Liver (tissue), 10 donors: ENCODE measurements at places on chromosomes 12 and 14.

DNA sequence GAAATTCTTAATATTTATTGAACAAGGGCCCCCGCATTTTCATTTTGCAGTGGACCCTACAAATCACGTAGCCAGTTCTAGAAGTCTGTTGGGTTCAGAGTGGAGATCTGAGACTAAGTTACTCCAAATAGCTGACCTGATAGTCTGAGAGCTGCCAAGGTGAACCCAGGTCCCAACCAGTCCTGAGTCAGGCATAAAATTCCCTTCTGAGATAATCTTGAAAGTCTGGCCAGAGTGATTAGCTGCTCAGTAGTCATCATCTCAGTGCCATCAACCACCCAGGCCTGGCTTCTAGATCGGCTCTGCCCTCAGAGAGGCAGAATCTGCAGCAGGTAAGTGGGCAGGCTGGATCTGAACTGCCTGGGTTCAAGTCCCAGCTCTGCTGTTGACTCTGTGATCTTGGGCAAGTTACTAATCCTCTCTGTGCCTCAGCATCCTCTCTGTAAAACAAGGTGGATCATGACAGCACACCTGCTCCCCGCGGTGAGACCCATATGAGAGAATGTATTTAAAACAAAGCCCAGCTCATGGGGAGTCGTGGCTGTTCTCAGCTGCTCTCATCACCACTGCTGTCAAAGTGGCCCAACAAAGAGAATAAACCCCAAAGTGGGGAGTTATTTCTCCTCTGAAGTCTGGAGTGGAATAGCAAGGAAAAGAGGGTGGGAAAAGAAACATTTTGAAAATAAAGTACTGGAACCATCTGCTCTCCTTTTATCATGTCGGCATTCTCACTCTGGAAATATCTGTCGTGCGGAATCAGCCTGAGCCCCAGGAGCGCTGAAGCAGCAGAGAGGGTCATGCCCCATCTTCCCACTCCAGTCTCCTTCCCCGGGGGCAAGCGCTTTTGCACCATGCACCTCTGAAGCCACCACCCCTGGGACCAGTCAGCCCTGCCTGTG, 193.3 kb downstream of the DPF3 start:
- H3K27ac ChIP-seq: no peak overlapping the region
- no peak for DNase-seq
- H3K27me3 ChIP-seq: no peaks in the 10 kb centered on the region
- no peak overlapping the region for H3K4me3 ChIP-seq
- H3K36me3 ChIP-seq: peaks cover 2% of the 10 kb centered on the region

DNA sequence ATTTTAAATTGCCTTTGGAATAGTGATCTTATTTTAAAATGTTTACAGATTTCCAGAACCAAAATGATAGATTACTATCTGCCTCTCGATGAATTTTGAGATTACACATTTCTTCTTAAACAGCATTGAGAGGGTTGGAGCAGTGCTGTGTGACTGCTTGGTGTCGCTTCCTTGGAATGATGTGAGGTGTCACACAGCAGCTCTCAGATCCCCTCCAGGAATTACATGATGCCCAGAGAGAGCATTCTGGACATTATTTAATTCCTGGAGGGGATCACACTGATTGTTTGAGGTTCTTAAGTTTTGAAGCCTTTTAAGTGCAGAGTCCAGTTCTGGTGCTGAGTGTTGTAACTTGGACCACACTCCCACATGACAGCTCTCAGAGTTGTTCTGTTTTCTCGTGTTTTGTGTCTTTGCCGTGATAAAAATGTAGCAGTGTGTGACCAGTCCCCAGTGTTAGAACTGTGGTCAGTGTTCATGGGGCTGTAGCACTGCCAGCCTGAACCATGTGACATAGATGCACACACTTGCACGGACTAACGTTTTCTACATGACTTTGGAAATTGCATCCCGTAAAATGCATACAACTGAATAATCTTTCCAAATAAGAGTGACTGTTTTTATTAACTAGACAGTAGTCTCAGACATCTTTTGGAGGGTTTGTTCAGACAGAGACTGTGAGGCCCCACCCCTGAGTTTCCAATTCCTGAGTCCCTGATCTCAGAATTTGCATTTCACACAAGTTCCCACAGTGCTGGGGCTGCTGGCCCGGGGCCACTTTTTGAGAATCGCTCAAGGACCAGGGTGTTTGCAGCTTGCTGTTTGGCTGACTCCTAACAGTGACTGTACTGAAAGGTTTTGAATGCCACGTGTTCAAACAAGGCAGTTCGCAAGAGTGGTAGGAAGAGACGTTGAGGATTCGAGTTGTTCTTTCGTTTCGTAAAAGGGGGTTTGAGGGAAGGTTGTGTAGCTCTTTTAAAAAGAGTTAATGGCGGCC, 26.0 kb downstream of the XRCC3 start:
- no peak overlapping the region for H3K27ac ChIP-seq
- no peak overlapping the region for H3K4me3 ChIP-seq
- no peak for DNase-seq
- H3K27me3 ChIP-seq: no peaks in the 10 kb centered on the region
- no peaks in the 10 kb centered on the region for H3K4me1 ChIP-seq

GRCh38 chr14:102085488-102085887, 1.4 kb downstream of the HSP90AA1 start:
- peaks cover 37% of the 10 kb centered on the region for H3K36me3 ChIP-seq
- H3K27me3 ChIP-seq: no peaks in the 10 kb centered on the region
- DNase-seq: no peak
- peaks cover 21% of the 10 kb centered on the region for H3K4me1 ChIP-seq

DNA sequence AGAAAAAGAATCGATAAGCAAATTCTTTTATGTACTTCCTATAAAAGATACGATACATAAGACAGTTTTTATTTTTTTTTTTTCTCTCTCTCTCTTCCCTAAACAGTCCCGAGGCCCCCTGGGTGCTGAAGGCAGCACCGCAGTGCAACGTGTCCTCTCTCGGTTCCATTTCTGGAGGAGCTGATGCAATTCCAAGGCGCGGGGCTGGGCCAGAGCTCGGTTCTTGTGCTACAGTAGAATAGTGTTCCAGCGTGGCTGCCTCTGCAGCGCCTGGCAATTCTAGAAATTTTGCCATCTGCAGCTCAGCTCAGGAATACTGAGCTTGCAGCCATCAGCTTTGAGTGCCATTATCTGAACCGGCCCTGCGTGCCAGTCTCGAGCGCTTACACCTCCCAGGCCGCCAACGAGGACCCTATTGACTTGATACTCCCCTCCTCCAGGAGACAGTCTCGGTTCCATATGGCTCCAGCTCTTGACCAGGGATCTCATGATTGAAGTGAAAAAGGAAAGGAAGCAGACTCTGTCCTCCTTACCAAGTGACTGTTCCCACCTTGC, 630 bp downstream of the ALDH1L2 start:
- H3K27me3 ChIP-seq: peaks cover 2% of the 10 kb centered on the region
- no peaks in the 10 kb centered on the region for H3K36me3 ChIP-seq
- peak overlapping the region; percentile 30 for H3K4me3 ChIP-seq

GRCh38 chr14:85416771-85417170, 113.2 kb upstream of the FLRT2 start:
- no peak for DNase-seq
- no peak overlapping the region for H3K27ac ChIP-seq
- H3K4me1 ChIP-seq: no peaks in the 10 kb centered on the region
- no peak overlapping the region for H3K4me3 ChIP-seq
- no peaks in the 10 kb centered on the region for H3K27me3 ChIP-seq

DNA sequence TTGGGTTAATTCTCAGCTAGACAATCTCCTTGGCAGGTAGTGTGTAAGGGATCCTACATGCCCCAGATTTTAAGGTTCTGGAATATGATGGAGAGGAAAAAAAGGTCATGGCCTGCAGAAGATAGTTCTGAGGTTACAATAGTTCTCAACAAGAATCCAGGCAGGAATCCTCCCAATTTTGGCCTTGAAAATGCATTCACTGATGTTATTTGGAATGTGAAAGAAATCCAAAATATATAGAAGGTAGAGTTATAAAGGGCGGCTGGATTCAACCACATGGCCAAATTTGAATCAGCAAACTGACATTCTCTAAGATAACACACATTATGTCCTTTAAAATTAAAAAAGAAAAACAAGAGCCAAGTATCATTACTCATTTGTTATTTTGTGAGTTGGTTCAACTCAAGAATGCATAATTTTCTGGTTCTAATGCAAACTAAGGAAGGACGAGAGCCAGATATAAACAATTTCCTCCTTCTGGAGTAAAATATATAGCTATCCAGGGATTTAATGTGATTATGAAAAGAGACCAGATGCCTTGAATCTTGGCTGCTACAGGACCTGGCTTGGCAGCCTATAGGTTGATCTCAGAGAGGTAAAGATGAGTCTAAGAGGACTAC, 177.0 kb upstream of the G2E3 start:
- H3K27me3 ChIP-seq: no peaks in the 10 kb centered on the region
- H3K36me3 ChIP-seq: no peaks in the 10 kb centered on the region
- no peaks in the 10 kb centered on the region for H3K4me1 ChIP-seq
- DNase-seq: no peak
- H3K27ac ChIP-seq: no peak overlapping the region

- peak overlapping the region; percentile 94 for H3K27ac ChIP-seq
- peak; percentile 43 for DNase-seq
- H3K4me1 ChIP-seq: peaks cover 2% of the 10 kb centered on the region
- peak overlapping the region; percentile 98 for H3K4me3 ChIP-seq
- peaks cover 17% of the 10 kb centered on the region for H3K36me3 ChIP-seq
Measured at GRCh38 chr14:103561381-103562178, 877 bp downstream of the BAG5 start.

GRCh38 chr14:76056128-76056527, 70.6 kb downstream of the IFT43 start:
- H3K36me3 ChIP-seq: peaks cover 9% of the 10 kb centered on the region
- no peaks in the 10 kb centered on the region for H3K27me3 ChIP-seq
- no peak overlapping the region for H3K27ac ChIP-seq
- no peak for DNase-seq
